ENCODE measurements at places on chromosomes 6 and 20.

DNA sequence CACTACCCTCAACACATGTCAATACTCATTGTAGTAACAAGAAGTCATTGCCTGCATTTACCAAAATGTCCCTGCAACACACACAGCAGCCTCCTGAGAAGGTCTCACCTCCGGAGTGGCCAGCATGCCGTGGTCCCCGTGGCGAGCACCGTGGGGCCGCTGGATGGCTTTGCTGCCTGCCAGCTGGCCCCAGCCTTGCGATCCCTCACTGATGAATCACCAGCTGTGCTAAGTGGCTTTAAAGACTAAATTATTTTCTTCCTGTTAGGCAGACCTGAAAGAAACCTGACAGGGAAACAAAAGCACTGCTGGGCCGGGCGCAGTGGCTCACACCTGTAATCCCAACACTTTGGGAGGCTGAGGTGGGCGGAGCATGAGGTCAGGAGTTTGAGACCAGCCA, 306.7 kb downstream of the CDH4 start:
- DNase-seq = no peak

GRCh38 chr6:25156123-25156522, 123.1 kb upstream of the CARMIL1 start:
- no peak for DNase-seq

DNA sequence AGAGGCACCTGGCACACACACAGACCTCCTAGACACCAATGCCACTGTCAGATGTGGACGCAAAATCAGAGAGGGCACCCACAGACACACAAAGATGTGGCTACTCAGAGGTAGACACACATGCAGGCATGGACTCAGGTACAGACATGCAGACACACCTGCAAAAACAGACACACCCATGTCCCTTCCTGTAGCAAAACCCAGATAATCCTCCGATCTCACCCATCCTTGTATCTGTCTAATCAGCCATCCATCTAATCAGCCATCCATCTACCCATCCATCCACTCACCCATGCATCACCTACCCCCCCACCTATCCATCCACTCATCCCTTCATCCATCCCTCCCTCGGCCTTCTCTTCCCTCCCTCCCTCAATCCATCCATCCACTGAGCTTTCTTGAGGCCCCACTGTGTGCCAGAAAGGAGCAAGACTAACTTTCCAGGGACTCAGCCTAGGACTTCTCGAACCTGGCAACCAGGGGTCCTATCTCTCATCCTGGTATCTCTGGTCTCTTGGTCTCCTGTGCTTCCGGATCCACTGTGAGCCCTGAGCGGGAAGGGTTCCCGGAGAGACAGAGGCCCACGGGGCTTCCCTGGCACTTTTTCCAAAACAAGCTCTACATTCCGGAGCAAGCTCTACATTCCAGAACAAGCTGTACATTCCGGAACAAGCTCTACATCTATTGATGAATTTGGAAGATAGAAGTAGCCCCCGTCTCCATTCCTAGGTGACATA, 1.1 kb upstream of the TGM2 start:
- no peak for DNase-seq

DNA sequence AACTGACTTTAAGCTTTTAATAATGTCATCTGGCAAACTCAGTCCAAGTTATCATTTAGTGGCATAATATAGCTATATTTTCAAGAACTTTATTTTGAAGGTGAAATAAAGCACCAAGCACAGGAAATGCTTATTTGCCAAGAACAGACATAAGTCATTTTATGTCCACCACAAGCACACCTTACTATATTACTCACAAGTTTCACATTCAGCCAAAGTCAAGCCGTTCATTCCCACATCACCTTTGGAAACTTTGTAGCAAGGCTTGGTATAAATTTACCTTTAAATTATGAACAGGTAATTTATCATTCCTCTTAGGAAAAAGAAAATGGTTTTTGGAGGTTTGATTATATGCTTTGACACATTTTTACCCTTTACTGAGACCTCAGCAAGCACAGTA, 236.8 kb upstream of the FKBP1C start:
- no peak for DNase-seq

- DNase-seq = no peak
Measured at GRCh38 chr6:107344981-107345380, 114.4 kb downstream of the PDSS2 start.

DNA sequence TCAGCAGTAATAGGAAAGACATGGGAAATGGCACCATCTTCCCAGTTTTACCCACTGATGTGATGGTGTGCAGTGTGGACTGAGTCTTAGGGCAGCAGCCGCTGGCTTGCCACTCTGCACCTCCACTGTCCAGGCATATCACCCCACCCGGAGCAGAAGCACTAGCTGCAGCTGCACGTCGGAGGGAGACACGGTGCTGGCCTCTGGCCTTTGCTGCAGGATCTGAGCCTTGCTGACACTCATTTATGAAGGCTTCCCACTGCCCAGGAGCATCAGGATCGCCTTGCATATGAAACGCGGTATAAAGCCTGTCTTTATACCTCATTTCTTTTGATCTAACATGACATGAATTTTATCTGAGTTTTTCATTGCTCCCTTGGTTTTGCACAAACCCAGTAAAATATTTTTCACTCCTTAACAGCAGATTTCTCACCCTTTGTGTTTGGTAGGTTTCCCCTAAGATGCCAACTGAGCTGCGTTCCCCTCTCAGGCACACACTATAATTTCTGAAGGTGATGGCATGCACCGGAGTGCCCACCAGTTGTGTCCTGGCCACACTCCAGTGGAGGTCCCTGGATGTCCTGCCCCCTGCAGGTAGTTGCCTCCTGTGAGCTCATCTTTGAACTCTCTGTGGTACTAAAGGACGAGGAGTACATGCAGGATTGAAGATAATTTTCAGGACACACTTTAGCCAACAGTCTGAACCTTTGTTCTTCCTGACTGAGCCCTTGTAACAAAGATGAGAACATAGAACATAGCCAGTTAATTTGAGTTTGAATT, 9.0 kb upstream of the EXOC2 start:
- DNase-seq = no peak

DNA sequence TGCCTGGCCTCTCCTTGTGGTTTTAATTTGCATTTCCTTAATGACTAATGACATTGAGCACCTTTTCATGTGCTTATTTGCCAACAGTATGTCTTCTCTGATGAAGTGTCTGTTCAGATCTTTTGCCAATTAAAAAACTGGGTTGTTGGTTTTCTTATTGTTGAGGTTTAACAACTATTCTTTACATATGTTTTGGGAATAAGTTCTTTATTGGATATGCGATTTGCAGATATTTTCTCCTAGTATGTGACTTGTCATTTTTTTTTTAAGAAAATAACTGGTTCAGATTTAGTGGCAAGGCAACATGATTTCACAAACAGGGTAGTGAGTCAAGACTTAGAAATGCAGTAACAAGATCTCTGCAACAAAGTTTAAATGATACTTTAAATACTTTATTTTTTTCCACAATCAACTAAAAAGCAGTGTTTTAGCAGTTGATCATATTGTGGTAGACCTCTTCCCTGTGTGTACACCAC, 67.8 kb downstream of the TIAM2 start:
- no peak for DNase-seq

GRCh38 chr6:91273729-91274128, 686.9 kb upstream of the MAP3K7 start:
- DNase-seq = no peak

DNA sequence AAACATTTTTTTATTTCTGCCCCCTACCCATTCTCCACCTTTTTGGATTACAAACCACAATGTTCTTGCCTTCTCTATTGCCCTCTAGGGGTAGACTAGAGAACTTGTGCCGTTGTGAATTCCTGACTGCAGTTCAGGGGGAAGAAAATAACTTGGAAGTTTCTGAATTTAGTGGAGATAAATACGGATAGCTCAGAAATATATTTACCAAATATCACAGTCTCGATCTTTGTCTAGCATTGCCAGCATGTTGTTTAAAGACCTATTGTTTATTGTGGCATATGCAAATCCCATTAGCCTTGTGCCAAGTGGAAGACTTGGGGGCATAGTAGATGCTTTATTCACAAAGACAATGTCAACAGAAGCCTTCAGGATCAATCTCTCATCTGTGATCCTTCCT, 154.1 kb upstream of the MMS22L start:
- no peak for DNase-seq

- no peak for DNase-seq
Measured at GRCh38 chr6:149228311-149228955, 89.1 kb upstream of the TAB2 start.

GRCh38 chr6:142045380-142046278, 87.1 kb upstream of the GJE1 start:
- no peak for DNase-seq

DNA sequence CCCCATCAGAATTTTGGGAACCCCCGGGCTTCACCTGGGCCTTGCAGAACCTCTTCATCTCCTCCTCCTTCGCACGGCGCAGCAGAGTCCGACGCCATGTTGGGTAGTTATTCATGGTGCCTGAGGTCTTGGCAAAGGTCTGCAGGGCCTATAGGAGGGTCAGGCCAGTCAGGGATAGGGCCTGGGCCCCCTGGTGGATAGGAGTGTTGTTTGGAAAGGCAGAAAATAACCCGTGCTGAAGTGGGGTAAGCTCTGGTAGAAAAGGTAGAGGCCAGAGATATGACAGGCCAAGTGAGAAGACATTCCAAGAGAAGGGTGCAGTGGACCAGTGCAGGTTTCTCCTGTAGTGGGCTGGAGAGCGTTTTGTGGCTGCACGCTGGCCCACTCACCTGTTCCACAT, 4.9 kb downstream of the SMPD2 start:
- DNase-seq = no peak

GRCh38 chr6:119348748-119349360, 707 bp downstream of the MAN1A1 start:
- no peak for DNase-seq

DNA sequence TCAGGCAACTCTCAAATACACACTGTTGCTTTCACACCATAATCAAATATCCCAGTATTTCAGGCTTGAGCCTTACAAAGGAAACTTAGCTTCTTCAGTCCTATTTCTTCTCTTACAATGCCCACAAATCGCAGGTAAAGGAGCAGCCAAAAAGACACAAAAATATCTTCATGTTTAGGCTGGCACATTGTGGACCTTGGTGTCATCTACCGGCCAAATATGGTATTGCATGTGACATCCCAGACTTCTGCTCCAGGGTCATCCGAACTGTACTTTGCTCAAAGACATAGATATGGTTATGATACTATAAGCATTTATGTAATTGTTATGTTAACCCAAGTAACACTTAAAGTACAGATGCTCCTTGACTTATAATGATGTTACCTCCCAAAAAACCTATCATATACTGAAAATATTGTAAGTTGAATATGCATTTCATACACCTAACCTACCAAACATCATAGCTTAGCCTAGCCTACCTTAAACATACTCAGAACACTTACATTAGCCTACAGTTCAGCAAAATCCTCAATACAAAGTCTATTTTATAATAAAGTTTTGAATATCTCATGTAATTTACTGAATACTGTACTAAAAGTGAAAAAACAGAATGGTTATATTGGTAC, 4.6 kb downstream of the OR2H2 start:
- DNase-seq = no peak

DNA sequence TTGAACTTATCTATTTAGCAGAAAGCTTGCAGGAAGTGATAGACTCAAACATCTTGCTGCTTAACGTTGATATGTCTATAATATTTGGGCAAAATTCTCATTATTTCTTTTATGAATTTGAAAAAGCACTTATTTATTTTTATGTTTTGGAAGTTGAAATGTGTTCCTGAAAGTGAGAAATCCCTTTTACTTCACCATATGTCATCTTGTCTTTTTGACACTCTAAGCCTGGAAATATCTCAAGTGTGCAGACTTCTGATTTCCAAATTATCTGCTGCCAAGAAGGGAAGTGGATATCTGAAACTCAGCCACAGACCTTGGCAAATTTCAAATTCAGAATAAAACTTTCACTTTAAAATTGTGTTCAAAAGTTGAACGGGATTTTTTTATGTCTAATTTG, 368.7 kb upstream of the MANEA start:
- DNase-seq = no peak

- DNase-seq = no peak
Measured at GRCh38 chr20:3166913-3167342, 6.4 kb downstream of the LZTS3 start.

GRCh38 chr20:47760686-47761481, 24.4 kb downstream of the SULF2 start:
- DNase-seq = no peak

DNA sequence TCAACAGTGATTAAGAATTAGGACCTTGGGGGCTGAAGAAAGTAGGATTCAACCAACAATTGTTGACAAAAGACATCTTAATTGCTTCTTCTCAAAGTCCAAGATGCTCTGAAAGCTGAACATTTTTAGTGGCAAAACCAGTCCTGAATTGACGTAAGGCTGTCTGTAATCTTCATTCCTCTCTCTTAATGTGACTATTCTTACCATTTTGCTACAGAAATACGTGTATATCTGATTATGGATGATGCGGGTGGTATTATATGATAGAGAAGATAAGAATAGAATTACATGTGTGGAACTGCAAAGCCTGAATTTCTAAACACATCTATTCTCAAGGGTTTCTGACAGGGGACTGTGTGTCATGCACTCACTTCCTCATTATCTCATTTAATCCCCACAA, 130.3 kb upstream of the SASH1 start:
- no peak for DNase-seq

- DNase-seq = no peak
Measured at GRCh38 chr6:136508725-136509392, 41.4 kb downstream of the MAP7 start.

DNA sequence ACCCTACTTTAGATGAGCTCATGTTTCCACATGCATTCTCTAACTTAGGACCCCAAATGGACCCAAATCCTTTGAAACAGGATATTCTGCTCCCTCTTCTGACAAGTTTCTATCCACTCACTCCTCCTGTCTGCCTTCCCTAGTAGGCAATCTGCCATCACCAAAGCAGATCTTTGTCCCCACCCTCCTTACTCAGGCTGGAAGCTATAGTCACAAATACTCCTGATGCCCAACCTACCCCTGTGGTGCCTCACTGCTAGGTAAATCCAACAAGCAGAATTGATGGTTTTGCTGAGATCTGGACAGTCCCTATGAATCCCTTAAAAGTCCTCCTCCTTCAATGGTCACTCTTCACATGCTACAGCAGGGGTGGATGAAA, 21.7 kb downstream of the ELOVL5 start:
- DNase-seq = no peak

- no peak for DNase-seq
Measured at GRCh38 chr6:166581091-166581511, 5.4 kb downstream of the RAMACL start.

- no peak for DNase-seq
Measured at GRCh38 chr6:122609881-122610689, at the start of gene PKIB. Gene PKIB (plus strand): TSS chr6:122610405. CDS start chr6:122717795, 107,390 bp downstream.

- DNase-seq = no peak
Measured at GRCh38 chr20:56259948-56260347, 11.4 kb downstream of the MC3R start.

All from stimulated activated CD4-positive, alpha-beta T cell treated with anti-CD3 and anti-CD28 coated beads, TNF-alpha, amount 100 ng/mL, for 1 hour (primary cell).